ENCODE measurements at places on chromosomes 7 and 10. TPM values are rescaled to one million over a fixed set of nuclear protein-coding genes. Genes with fewer than 3 reads are reported as not detected.

The IKZF1 gene
- 1.7 TPM for total RNA-seq

The TRIM74 gene
- not detected for total RNA-seq

The WDR91 gene
- 3.3 TPM for total RNA-seq

The IFIT1B gene
- total RNA-seq = 0.24 TPM

The MUC12 gene
- not detected for total RNA-seq

The EBLN1 gene
- not detected for total RNA-seq

The ITGA8 gene
- total RNA-seq = 6.4 TPM

The WIPF3 gene
- total RNA-seq = 1.3 TPM

The MET gene
- 17.5 TPM for total RNA-seq

The PCLO gene
- total RNA-seq = 6.3 TPM

The RARRES2 gene
- total RNA-seq = 197 TPM

The TAS2R3 gene
- not detected for total RNA-seq

The TMEM236 gene
- total RNA-seq = 0.41 TPM

The MGAM2 gene
- total RNA-seq = 0.15 TPM

The RPEL1 gene
- total RNA-seq = not detected

The PDK4 gene
- total RNA-seq = 337 TPM

The PTF1A gene
- not detected for total RNA-seq

The TMEM270 gene
- not detected for total RNA-seq

The SH2D4B gene
- total RNA-seq = not detected

Measured in right atrium auricular region (tissue), 2 donors.